ENCODE measurements at places on chromosomes 16 and 17.

GRCh38 chr16:79363035-79363434 lies 237.5 kb downstream of the MAF start:
- no peak for DNase-seq

DNA sequence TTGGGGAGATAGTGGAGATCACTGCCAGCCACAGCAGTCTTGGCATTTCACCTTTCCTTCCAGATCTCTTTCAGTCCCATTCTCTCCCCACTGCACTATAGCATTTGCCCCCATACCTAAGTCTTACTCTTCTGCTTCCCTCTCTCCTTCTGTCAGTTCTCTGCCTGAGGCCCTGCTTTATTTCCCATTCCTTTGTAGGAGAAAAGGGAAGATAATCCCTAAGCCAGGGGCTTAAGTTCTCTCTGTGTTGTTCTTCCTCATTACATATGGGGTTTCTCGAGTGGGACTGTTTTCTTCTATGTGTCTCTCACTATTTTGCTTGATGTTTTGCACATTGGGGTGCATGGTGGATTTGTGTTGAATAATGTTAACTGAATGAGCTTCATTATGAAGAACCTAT lies 6.4 kb downstream of the KDM6B start:
- DNase-seq, result no peak

DNA sequence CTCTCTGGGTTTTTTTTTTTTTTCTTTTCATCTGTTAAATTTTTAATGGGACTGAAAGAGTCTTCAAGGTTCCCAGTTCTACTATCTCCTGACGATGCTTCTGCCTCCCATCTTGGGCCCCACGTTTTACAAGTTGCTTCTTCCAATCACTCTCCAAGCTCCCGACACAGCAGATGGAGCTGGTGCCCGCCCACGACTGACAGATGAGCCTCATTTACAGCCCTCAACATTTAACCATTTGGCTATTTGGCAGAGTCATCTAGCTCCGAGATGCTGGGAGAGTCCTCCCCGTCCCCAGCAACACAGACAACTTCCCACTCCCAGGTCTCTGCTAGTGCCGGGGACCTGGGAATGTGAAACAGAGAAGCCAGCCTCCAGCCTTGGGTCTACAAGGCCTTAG lies 276.9 kb downstream of the SHISA9 start:
- no peak for DNase-seq

DNA sequence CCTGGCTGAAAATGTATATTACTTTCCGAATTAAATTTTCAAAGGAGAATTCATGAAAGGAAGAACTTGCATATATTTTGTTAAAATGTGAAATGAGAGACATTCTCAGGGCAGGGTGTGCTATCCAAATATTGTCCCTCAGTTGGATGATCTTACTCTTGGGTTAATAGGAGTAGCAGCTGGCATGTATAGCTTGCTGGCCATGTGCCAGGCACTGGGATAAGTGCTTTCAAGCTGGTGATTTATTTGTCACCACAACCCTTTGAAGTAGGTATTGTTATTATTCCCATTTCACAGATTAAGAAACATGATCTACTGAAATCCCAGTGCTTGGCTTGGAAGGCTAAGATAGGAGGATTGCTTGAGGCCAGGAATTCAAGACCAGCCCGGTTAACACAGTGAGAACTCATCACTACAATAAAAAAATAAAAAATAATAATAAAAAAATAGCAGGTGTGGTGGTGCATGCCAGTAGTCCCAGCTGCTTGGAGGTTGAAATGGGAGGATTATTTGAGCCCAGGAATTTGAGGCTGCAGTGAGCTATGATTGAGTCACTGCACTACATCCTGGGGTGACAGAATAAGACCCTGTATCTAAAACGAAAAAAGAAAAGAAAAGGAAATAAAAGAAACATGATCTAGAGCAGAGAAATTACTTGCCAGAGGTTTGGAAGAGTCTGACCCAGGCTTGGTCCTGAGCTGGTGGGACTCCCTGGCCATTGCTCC lies 11.6 kb upstream of the MPHOSPH6 start:
- DNase-seq, result no peak

DNA sequence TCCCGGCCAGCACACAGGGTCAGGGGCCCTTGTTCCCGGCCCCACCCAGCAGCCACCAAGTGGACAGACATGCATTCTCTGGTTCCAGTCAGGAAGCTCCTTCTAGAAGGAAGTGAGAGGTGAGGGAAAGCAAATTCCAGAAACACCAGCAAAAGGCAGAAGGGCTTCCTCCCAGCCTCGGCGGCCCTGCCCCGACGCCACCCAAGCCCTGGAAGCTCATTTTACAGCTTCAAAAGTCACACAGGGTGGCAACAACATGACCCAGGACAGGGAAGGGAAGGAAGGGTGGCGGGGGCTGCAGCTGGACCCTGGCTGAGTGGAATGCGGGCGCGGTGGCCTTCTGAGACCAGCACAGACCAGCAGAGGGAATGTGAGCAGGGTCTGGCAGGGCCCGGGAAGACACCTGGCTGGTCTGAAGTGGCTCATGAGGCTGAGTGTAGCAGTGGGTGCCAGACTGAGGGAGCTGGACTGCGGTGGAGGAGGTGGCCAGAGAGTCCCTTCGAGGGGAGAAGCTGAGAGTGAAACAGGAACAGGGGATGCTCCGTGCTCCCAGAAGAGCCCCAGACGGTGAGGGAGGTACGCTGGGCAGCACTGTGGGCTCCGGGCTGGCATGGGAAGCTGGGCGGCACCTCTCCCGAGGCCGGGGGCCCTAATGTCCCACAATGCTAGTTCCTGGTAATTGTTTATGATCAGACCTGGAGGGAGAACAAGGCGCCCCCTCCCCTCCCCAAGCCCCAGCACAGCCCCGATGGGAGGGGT lies 1.9 kb upstream of the UNC13D start:
- DNase-seq, result no peak

DNA sequence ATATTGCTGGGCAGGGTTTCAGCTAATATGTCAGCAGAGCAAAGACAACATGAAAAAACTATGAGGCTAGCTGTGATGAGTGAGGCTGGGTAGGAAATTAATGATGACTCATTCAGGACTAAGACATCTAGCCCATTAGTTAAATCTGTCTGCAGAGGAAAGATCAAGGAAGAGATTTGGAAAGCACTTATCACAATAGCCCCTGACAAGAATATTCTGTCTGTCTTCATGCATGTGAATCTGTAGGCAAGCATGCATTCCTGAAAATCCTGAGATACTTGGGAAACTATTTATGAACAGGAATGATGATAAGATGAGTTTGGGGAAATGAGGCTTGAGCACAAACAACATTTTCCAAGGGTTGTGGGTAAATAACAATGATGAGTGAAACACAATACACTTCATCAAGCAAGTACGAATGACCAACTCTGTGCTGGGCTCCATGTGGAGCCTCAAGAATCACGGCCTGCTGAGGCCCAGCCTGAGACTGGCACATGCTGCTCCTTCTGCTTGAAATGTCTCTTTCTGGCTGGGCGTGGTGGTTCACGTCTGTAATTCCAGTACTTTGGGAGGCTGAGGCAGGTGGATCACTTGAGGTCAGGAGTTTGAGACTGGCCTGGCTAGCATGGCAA lies 96.5 kb upstream of the ASIC2 start:
- DNase-seq, result no peak

DNA sequence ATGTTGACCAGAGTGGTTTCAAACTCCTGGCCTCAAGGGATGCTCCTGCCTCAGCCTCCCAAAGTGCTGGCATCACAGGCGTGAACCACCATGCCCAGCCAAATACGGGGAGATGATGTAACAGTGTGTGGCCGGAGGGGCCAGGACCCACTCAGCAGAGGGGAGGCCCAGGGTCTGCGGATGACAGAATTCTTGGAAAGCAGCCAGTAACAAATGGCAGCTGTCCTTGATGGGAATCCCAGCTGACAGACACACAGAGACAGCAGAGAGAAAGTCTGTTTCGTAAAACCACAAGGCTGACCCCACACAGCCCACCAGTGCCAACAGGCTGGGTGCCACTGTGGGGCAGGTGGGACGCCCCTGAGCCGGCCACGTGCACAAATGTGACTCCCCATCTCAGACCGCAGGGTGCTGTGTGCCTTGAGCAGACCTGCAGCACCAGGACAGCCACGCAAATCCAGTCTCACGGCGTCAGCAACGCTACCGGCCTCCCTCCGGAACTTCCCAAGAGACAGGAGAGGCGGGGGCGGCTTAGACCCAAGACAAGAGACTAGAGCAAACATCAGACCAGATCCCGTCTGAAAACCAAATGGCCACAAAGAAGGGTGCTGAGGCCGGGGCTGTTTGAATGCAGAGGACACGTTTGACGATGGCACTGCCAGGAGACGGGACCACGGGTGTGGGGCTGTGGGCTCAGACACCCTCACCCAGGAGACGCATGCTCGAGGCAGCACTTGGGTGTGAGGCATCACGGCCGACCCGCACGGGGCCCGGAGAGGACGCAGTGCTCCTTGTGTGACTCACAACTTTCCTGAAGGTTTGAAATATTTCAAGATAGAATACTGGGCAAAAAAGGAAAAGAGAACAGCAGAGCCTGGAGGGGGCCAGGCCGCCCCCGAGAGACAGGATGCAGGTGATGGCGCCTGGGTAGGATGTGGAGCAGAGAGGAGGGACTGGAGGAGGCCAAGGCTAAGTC lies 24.6 kb downstream of the CTU2 start:
- peak; percentile 72 for DNase-seq

- DNase-seq, result no peak
Measured at GRCh38 chr16:85384833-85385462, 228.2 kb upstream of the GSE1 start.

DNA sequence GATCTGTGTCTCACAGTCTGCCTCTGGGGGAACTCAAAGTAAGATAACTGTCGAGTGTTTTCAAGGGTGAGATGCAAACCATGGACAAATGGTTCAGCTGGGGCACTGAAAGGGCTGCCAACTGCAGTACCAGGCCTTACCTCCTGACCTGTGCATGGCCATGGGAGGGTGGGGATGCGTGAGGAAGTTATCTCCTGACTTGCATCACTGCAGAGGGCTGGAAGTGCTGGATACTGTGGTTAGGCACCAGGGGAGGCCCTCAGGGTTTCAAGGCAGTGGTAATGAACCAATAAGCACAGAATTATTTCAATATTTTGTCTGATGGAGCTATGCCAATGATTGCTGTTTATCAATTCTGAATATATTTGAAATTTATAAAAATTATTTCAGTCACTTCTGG lies 159.2 kb downstream of the CYLD start:
- DNase-seq, result no peak

- no peak for DNase-seq
Measured at GRCh38 chr17:82942166-82943130, 102.6 kb upstream of the ZNF750 start.

DNA sequence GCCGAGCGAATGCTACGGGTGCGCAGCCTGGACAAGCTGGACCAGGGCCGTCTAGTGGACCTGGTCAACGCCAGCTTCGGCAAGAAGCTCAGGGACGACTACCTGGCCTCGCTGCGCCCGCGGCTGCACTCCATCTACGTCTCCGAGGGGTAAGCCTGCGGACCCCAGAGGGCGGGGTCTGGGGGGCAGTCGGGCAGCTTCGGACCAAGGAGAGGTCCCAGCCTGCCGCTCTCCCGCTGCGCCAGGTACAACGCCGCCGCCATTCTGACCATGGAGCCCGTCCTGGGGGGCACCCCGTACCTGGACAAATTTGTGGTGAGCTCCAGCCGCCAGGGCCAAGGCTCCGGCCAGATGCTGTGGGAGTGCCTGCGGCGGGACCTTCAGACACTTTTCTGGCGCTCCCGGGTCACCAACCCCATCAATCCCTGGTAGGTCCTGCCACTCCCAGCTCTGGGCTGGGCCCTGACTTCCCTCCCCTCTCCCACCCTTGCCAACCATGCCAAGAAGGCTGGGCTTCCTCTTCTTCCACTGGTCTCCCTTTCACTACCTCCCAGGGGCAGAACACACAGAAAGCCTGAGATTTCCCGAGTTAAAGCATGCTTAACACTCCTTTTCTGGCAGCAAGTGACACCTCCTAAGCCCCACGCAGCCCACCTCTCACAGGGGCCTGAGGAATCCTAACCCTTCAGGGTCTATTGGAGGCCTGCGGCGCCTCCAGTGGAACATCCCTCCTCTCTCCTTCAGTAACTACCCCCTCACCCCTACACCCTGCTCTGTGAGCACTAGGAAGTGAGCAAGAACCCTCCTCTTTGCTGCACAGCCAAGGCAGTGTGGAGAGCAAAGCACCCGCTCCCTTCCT lies 3.2 kb downstream of the NAGS start:
- no peak for DNase-seq

GRCh38 chr16:80602894-80603293 lies 62.1 kb downstream of the DYNLRB2 start:
- no peak for DNase-seq

- no peak for DNase-seq
Measured at GRCh38 chr16:89242795-89243200, 25.3 kb downstream of the ZNF778 start.

GRCh38 chr17:57455063-57455914 lies 199.0 kb downstream of the MSI2 start:
- DNase-seq, result peak; percentile 97
